ENCODE measurements at places on chromosomes 3 and 15. TPM values are rescaled to one million over a fixed set of nuclear protein-coding genes. Genes with fewer than 3 reads are reported as not detected.

The IL1RAP gene
- 13.7 TPM for total RNA-seq

The FANCD2OS gene
- total RNA-seq = not detected

The SCN11A gene
- 0.05 TPM for total RNA-seq

The NEK10 gene
- total RNA-seq = 0.07 TPM

The LEO1 gene
- total RNA-seq = 21.0 TPM

The RETNLB gene
- total RNA-seq = not detected

The PLA2G4E gene
- not detected for total RNA-seq

The IQCF5 gene
- total RNA-seq = not detected

The TICRR gene
- total RNA-seq = 20.7 TPM

The THSD4 gene
- not detected for total RNA-seq

The CP gene
- total RNA-seq = not detected

The A4GNT gene
- not detected for total RNA-seq

The EBLN2 gene
- 5.0 TPM for total RNA-seq

The TP63 gene
- total RNA-seq = not detected

The TGM4 gene
- total RNA-seq = not detected

The TP53BP1 gene
- 22.3 TPM for total RNA-seq

The NOP10 gene
- 220 TPM for total RNA-seq

The GP5 gene
- 0.64 TPM for total RNA-seq
